ENCODE measurements at places on chromosomes 6 and 20.

- no peak for DNase-seq
These were observed 40.8 kb upstream of the BMP5 start for GRCh38 chr6:55916188-55916587.

- DNase-seq, result no peak
These were observed 51.2 kb downstream of the CRYBG1 start for GRCh38 chr6:106411643-106412200.

GRCh38 chr20:11549172-11550103 is 368.3 kb upstream of the BTBD3 start:
- no peak for DNase-seq

DNA sequence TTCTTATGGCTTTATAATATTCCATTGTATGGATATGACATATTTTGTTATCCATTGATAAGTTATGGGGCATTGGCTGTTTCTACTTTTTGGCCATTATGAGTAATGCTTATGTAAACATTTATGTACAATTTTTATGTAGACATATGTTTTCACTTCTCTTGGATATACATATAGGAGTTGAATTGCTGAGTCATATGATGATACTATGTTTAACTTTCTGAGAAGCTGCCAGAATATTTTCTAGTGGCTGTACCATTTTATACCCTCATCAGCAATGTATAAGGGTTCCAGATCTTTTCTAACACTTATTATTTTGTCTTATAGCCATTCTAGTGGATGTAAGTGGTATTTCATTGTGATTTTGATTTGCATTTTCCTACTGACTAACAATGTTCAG is 23.1 kb downstream of the OTOR start:
- no peak for DNase-seq

DNA sequence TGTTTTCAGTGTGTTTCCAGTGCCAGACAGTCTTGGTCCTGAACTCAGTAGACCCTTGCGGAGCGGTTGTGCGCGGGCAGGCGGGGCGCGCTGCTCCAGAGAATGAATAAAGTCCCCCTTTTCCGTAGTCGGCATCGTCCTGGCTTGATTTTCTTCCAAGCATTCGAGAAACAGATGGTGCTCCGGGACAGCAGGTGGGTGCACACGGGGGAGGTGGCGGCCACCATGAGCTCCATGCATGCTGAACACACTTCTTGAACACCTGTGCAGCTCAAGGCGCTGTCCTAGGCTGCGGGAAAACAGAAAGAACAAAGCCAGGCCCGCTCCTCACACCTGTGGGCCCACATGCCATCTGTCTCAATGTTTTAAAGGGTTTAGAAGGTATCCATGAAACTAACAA is 125.2 kb downstream of the TAF4 start:
- no peak for DNase-seq

- peak; percentile 66 for DNase-seq
These were observed 80.1 kb upstream of the PTPRK start for GRCh38 chr6:128600397-128600951.

- DNase-seq, result peak; percentile 30
These were observed 52.6 kb upstream of the CEP162 start for GRCh38 chr6:84280030-84280429.

DNA sequence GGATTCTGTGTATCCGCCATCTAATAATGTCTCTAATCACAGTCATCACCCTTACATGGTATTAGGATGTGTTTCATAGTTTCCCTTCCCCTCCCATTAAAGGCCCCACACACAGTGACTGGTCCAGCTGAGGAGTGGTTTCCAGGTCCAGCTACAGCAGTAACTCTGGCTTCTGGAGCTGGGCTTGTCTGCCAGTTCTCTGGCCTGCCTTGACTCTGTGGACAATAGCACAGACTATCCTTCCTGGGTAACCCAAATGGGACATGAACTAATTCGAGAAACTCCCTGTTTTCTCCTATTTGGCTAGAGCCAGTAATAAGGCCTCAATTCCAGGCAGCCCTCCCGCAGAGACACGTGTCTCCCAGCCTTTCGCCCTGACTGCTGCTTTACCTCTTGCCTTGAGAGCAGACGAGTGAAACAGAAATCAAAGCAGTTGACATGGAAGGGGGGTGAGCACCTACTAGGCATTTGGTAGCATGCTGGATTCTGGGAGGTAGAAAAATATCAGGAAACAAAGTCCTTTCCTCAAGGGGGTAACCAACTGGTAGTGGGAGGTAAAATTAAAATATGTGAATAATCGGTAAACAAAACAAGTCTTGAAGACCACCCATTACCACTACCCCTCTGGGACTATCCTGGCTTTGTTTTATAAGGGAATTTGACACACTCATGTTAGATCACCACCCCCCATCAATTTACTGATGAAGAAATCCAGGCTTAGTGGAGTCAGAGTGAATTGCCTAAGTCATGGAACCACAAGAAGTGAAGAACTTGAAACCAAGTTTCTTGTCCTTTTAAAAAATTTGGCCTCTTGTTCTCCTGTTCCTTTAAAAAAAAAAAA is 1.2 kb downstream of the TRAF3IP2 start:
- peak; percentile 91 for DNase-seq

GRCh38 chr6:16762268-16762549 is 949 bp upstream of the ATXN1 start:
- DNase-seq, result no peak

DNA sequence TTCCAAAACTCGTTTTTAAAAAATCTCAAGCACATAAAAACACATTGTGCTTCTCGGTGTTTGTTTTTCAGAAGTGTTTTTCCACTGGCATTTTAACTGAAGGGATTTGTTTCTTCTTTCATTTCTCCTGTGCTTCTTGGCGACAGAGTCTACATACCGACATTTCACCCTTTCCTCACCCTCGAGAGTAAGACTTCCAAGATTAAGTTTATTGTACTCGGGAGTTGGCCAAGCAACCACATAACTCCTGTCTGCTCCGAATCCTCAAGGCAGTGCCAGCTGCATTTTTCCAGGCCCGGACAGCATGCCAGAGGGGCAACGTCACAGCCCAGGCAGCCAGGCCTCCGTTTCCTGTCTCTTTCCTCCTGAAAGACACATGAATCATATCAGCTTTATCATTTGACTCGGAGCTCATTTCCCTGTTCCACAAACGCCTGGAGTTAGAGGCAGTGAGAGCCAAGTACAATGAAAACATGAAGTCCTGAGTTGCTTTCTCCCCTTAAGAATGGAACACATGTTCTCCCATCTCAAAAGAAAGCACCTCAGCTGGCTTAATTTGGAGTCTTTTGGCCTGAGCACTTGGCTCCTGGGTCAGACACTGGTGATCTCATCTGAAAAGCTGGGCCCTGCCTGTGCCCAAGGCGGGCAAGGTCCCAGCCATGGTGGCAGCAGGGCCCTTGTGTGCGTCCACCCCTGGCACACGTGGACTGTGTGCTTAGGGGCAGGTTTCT is 23.2 kb upstream of the FAM50B start:
- peak; percentile 96 for DNase-seq

- no peak for DNase-seq
These were observed 57.9 kb upstream of the DACT2 start for GRCh38 chr6:168377484-168377855.

GRCh38 chr6:92534109-92534508 is 885.2 kb downstream of the EPHA7 start:
- no peak for DNase-seq

DNA sequence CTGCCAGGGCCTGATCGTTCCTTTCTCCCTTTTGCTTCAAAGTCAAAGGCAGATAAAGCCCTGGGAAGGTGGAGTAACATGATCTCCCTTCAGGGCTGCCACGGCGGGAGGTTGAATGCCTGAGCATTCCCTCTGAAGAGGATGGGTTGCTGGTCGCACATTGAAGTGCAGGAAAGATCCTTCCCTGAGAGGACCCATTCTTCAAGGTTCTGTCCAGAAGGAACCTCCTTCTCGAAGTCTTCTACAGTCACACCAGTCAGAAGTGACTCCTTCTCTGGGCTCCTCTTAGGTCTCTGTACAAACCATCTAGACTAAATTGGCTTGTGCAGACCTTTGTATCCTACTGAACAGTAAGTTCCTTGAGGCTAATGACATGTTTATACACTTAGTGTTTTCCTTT is 192.6 kb upstream of the VGLL2 start:
- no peak for DNase-seq

DNA sequence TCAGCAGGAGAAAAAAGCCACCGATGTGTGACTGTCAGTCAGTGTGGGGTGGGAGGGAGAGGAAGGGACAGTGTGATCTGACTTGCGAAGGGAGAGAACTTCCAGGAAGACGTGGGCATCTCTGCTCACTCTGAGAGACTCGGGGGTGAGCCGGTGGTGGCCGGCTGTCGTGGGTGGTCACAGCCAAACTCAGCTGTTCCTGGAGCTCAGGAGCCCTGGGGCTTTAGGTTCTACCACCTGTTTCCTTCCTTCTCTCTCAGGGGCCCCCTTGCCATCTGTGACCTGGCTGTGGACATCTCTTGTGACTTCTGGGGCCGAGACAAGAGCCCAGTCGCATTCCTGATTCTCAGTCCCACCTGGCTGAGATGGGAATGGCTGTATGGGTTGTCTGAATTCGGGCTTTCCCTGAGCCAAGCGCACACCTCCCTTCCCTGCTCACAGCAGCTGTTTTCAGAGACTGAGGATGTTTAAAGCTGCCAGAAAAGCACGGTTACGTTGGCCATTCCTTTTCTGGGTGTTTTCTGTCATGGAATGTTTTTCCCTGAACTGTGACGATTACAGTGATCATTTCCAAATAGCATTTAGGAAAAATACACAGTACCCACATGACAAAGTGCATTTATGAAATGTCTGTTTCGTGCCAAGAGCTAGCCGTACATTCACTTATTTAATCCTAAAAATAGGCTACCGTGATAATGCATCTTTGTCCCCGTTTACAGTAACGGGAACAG is 36.5 kb downstream of the SYNJ2 start:
- no peak for DNase-seq

DNA sequence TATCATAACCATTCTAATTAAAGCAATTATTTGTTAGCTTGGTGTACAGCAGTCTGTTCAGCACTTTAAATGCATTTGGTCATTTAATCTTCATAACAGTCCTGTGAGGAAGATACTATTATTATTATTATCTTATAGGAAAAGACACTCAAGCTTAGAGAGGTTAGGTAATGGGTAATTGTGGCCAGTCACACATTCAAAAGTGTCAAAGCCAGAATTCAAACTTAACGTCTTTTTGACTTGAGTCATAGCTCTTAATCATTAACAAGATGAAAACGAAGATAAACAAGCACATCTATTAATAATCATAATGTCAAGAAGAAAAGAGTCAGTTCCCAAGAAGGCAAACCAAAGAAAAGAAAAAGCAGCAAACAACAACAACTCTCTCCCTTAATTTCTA is 251.0 kb downstream of the SYNE1 start:
- DNase-seq, result no peak

DNA sequence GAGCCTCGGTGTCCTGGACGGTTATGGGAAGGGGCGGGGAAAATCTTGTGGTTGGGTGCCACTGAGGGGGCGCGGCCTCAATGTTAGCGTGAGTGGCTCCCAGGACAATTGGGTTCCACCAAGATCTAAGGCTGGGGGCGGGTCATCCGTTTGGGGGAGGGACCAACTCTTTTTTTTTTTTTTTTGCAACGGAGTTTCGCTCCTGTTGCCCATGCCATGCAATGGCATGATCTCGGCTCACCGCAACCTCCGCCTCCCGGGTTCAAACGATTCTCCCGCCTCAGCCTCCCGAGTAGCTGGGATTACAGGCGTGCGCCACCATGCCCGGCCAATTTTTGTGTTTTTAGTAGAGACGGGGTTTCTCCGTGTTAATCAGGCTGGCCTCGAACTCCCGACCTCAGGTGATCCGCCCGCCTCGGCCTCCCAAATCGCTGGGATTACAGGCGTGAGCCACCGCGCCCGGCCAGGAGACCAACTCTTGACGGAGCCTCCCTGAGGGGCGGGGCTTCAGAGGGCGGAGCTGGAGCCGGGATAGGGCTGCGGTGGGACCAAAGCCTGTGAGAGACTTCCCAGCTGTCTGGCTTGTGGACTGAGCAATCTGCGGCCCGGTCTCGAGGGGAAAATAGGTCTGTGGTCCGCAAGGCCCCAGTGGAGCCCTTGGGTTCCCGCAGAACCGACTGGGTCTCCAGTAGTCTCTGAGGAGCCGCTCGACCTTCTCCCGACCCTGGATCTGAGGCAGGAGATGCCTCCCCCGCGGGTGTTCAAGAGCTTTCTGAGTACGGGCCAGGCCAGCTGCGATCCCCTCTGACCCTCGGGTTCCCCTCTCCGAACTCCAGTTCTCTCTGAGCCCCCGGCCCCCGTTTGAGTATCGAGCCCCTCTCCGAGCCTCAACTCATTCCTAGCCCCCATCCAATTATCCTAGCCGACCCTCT is 1.1 kb downstream of the SPAG4 start:
- peak; percentile 60 for DNase-seq

DNA sequence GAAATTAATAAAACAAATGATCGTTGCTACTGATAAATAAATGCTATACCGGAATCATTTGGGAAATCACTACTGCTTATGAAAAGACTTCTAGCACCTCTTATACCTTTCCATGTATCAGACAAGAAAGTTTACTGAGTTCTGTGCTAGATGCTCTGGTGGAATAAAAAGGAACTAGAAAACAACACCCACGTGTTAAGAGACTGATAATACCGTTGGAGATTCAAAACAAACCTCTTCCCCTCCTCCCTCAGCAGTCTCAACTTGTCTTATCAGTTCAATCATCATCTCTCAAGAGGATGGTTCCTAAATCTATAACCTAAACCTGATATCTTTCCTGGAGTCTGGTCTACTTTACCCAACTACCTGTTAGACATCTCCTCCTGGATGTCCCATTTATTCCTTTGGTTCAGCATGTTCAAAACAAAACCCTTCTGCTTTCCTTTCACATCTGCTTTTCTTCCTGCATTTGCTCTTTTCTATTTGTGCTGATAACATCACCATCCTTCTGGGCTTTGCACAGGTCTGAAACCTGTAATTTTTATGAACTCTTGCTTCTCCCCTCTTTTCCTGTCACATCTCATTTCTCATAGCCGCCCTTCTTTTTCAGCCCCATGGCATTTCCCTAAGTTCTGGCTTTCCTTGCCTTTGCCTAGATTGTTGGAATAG is 122.2 kb downstream of the COL19A1 start:
- no peak for DNase-seq

GRCh38 chr6:141199074-141199473 is 933.7 kb upstream of the GJE1 start:
- peak; percentile 72 for DNase-seq
